ENCODE measurements at places on chromosomes 5 and 9.

DNA sequence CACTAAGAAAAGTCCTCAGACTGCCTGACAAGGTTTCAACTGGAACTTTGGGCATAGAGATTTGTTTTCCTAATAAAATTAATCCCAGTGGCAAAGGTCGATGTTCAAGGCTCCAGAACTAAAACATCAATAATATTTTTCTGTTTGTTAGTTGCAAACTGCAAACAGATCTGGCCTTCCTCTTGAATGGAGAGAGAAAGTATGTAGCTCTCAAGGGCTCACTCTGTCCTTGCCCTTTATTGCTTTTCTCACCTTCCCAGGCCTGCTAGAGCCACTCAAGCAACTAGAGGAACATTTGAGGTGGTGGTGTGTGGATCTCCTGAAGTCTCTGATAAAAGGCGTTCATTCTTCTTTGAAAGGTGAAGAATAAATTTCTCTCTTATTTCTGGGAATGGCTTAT, 16.6 kb downstream of the ALDH1A1 start:
- DNase-seq: no peak

DNA sequence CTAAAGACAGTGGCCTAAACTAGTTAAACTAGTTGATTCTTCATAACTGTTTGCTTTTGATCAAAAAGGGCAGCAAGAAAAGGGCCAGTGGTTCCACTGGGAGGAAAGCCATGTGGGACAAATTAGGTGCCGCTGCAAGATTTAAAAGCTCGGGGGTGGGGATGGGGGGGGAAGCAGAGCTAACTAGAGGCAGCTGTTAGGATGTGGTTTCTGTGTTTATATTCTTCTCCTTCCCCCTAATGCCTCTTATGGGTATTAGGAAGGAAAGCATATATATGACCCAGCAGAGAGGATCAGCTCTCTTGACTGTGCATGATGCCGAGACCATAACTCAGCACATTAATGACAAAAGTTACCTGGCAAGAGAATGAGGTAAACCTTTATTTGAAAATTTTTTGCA, 65.7 kb downstream of the EFNA5 start:
- DNase-seq: no peak

DNA sequence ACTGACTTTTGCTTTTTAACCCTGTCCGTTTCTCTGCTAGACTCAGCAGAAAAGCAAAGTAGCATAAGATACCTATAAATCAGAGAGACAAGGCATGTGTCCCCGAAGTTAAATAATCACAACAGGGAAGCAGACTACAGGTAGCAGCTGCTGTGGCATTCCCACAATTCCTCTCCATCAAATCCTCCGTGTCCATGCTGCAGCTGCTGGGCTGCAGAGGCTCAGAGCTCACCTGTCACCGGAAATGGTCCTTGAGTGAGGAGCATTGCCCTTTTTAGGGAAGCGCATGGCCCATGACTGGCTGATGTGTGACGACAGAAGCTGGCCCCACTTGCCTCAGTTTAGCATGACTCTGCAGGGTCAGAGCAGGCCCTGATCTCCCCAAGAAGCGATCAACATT, 125.0 kb downstream of the MSX2 start:
- no peak for DNase-seq

GRCh38 chr9:35357116-35357515, 132.8 kb upstream of the RUSC2 start:
- DNase-seq: no peak

DNA sequence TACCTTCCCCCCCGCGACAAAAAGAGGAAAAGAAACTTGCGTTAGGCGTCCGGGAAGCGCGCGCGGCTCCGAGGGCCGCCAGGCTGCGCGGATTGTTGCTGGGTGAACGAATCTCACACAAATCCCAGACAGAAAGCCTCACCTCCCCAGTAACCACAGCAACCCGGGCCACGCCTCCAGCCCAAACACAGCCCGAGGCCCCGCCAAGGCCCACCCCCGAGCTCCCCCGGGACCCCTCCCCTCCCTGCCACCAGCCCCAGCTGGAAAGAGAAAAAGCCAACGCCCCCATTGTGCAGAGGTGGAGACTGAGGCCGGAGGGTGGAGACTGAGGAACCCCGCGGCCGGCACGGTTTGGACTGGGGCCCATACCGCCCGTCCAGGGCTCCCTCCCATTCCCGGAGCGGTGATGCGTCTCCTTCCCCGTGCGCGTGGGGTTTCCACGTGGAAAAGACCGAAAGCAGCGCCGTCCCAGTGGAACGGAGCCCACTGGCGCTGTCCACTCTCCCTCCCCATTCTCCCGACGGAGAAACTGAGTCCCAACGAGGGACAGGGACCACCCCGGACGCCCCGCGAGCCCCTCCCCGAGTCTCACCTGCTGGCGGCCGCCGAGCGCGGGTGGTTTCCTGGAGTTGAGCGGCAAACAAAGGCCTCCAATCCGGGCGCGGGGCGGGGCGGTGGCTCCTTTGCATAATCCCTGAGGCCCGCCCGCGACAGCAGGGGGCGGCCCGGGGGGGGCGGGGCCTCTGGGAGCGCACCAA, 10.2 kb upstream of the AKNA start:
- peak; percentile 90 for DNase-seq

DNA sequence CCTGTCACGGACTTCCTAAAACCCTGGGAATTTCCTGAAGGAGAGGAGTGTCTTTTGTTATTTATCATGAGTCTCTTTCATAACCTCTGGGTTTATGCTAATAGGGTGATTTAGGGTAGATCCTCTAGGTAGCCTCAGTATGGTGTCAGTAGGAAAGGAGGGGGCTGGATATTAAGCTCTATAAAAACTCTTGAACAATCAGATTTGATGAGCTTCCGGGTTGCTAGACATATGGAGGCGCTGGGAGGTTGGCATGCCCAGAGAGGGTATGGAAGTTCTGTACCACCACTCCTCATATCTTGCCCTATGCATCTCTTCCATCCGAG, 15.6 kb upstream of the PTBP3 start:
- no peak for DNase-seq

Measured in activated CD4-positive, alpha-beta T cell treated with anti-CD3 and anti-CD28 coated beads for 1 hour (primary cell).